ENCODE measurements at places on chromosomes 1 and 21.

DNA sequence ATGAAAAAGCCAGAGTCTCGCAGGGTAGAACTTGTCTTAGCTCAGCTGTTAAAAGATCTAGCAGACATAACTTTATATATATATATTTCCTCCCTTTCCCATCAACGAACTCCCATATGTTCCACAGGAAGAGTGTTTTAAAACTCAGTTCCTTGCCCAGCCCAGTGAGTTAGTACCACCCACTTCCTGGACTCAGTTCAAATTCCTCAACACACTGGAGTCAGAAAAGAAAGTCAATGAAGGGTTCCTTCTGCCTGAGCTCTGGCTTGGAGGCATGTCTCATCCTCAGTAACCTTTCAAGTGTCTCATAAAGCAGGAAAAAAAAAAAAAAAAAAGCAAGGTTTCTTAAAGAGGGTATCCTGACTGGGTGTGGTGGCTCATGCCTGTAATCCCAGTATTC lies 15.6 kb downstream of the TPM3 start:
- DNase-seq: no peak

DNA sequence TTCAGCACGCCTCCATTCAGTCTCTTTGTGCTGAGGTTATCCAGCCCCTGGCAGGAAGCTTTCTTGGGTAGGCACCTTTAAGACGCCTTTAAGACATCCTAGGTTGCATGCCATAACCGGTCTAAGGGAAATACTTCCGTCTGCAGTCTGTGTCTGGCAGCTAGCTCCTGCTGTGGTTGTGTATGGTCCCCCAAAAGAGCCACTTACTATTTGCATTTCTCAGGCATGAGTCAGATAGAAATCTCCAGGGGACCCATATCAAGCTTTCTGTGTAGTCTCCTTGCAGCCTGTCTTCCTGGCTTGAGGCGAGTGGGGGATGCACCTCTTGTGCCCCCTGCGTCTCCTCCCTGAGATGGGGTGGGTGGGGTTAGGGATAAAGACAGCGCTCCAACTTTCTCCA lies 10.0 kb upstream of the RYR2 start:
- no peak for DNase-seq

DNA sequence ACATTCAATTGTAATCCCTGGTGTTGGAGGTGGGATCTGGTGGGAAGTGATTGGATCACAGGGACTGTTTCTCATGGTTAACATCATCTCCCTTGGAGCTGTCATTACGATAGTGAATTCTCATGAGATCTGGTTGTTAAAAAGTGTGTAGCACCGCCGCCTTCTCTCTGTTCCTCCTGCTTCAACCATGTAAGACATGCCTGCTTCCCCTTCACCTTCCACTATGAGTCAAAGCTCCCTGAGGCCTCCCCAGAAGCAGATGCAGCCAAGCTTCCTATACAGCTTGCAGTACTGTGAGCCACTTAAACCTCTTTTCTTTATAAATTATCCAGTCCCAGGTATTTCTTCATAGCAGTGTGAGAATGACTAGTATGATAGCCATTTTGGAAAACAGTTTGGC lies 30.1 kb upstream of the TRIM62 start:
- no peak for DNase-seq

- DNase-seq: no peak
These were observed 790.6 kb upstream of the ADGRL2 start for GRCh38 chr1:81010126-81010525.

- DNase-seq: no peak
These were observed 5.2 kb downstream of the APP start for GRCh38 chr21:26165331-26165730.

- no peak for DNase-seq
These were observed 86.4 kb downstream of the PGM1 start for GRCh38 chr1:63679589-63679988.

DNA sequence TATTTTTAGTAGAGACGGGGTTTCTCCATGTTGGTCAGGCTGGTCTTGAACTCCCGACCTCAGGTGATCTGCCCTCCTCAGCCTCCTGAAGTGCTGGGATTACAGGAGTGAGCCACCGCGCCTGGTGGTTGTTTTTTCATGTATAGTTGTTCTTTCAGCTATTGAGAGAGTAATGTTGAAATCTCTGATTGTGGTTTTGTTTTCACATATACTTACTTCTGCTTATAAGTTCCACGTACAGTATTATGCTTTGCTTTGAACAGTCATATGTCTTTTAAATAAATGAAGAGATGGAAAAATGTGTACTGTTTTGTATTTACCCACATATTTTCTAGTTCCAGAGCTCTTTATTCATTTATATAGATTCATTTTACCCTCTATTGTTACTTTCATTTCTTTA lies 44.5 kb downstream of the MARK1 start:
- no peak for DNase-seq

GRCh38 chr1:216670118-216670883 lies 52.9 kb downstream of the ESRRG start:
- no peak for DNase-seq

- DNase-seq: no peak
These were observed 1806.8 kb downstream of the BRINP3 start for GRCh38 chr1:188670837-188671236.

GRCh38 chr1:235073331-235073967 lies 55.2 kb downstream of the TOMM20 start:
- DNase-seq: no peak

- DNase-seq: no peak
These were observed 685.6 kb downstream of the AMY1C start for GRCh38 chr1:104435255-104435654.

DNA sequence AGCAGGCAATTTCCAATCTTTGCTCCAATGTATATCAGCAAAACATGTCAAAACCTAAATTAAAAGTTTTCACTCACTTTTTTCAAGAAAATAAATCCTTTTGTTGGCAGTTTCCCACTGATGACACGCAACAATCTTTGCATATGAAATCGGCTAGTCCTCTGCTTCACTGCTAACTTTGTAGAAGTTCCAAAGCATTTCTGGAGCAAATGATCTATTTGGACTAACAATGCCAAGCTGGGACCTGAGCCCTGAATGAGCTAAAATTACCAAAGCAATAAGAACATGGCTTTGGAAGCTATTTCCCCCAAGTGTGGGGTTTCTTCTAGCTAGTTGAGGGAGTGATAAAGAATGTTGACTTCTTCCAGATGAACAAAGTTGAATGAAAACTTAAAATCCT lies 5.1 kb downstream of the BEND5 start:
- DNase-seq: no peak

- no peak for DNase-seq
These were observed 12.1 kb downstream of the HHAT start for GRCh38 chr1:210340841-210341240.

DNA sequence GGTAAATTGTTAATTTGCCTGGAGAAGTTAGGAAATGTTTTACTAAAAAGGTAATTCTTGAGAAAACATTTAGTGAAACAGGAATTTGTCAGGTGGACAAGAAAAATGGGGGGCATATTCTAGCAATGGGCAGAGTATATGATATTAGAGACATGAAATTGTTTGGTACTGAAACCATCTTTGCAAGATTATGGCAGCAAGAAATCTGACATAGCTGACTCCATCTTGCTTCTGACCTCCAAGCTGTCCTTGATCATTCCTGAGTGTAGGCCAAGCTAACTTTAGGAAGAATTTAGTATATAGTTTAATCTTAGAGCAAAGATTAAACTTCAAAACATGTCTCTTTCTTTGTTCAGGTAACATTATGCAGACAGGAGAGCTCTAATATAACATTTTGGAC lies 14.0 kb upstream of the SAMSN1 start:
- no peak for DNase-seq

DNA sequence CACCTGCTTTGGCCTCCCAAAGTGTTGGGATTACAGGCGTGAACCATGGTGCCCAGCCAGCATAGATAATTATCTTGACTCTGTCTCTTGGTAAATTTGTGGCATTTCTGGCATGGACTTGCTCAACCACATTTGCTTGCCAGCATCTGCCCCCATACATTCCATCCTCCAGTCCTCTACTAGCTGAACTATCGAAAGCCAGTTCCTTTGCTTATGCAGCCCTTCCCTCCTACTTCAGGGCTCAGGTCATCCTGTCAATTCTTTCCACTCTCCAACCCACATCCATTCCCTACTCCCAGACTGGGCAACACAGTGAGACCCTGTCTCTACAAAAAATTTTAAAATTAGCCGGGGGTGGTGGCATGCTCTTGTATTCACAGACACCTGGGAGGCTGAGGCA lies 13.0 kb upstream of the UQCRHL start:
- DNase-seq: no peak

- no peak for DNase-seq
These were observed 416.9 kb downstream of the PTPRU start for GRCh38 chr1:29653034-29653810.

DNA sequence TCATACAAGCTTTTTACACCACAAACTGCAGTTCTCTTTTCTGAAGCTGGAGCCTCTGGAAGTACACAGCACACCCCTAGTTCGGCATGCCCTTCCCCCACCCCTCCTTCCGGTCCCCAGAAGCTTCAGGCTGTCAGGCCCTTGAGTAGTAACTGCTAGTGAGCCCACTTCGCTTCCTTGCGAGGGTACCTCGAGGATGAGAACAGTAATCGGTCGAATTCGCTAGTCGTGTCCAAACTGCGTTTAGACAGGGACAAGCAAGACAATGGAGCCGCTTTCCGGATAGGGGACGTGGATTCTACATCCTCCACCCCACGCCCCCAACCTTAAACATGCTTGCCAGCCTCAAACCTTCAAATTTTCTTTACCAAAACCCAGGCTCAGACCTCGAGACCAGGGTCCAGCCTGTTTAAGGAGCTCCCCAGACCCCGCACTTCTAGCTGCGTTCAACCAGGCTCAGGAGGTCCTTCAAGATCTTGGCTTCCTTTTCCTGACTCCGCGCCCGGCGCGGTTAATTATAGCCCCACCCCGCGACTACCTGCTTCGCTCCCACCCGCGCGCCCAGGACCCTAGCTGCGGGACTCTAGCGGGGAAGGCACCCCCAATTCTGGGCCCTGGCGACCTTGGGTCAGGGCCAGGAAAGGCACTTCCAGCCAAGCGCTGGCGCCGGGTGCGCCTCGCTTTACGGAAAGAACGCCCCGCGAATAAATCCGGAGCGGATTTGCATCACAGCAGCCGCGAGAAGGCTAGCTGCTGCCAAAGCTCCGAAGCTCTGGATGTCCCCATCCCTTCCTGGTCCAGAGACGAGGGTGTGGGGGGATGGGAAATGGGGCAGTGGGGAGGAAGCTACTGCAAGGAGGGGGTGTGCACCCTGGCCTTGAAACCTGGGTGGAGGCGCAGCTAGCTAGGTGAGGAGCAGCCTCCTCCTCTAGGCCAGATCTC lies 8.1 kb upstream of the TSPAN1 start:
- no peak for DNase-seq

DNA sequence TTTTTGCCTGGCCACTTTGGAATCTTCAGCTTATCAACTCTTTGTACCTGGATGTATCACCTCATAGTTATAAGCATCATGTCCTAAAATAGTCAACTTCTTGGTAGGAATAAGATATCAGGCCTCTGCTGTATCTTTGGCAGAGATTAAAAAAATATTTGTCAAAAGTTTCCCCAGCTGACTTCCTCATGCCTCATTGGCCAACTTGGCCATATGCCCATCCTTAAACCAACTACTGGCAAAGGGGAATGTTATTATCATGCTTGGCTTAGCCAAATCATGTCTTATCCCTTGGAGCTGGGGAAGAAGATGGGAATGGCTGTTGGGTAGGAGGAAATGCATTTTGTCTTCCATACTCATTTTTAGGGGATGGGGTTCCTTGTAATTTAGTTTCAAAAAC lies 23.4 kb downstream of the NFASC start:
- DNase-seq: no peak

DNA sequence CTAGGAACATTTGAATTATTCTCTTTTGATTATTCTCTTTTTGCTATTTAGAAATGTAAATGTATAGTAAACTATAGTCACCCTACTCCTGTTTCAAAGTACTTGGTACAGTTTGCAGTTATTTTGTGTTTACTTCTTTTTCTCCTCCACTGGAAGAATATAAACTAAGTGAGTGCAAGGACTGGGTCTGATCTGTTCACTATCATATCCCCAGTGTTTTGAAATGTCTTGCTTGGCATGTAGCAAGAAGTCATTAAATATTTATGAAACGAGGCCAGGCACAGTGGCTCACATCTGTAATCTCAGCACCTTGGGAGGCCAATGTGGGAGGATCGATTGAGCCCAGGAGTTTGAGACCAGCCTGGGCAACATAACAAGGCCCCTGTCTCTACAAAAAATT lies 35.8 kb upstream of the PODN start:
- no peak for DNase-seq

DNA sequence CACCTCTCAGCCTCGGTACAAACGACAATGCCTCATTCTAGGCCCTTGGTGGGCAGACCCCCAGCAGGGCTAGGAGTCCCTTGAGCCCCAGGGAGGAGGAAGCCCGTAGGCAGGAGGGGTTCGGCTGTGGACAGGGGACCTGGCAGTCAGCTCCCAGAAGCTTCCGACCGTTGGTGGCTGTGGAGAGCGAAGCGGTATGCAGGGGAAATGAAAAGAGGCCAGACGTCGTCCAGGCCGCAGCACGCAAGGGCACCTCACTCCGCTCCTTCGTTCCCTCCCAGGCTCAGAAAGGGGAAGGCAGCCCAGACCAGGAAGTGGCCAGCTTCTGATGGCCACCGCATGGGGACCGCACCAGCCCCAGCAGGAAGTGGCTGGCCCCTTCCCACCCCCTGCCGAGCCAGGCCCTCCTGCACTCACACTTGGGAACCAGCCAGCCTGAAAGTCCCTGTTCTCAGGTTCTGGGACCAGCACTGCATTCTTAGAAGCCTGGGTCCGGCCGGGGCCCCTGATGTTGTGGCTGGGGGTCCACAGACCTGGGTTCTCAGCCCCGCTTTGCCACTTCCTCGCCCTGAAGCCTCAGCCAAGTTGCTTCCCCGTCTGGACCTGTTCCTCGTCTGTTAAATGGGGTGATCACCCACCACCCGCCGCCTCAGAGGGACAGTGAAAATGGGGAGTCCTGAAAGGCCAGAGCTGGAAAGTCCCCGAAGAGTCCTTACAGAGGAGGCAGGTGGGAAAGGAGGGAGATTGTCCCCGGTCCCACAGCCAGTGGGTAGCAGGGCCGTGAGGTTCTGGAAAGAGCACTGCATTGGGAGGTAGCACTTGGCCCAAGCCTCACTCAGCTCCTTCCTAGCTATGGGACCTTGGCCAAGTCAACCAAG lies 104.0 kb upstream of the RUNX3 start:
- no peak for DNase-seq

- no peak for DNase-seq
These were observed 42.6 kb downstream of the SLC44A3 start for GRCh38 chr1:94862718-94863117.

DNA sequence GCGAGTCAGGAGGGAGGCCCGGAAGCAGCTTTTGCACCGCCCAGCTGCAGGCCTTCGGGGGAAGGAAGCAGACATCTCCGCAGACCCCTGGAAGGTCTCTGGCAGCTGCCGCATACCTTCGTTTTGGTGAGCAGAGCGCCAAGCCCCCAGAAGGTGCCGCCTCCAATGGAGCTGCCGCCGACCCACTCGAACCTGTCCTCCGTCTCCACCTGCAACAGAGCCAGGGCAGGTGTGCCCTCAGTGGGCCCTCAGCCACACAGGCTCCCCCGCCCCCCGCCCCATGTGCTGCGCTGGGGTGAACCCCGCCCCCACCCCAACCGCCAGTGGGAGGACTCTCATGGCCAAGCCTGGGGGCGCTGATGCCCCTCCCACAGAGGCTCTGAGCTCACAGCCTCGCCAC lies 6.2 kb downstream of the PANK4 start:
- no peak for DNase-seq

GRCh38 chr1:11847667-11848372 lies at the start of gene NPPA:
NPPA (minus strand) TSS chr1:11847783; CDS start chr1:11847684, 99 bp downstream.
- DNase-seq: no peak

Data from activated CD8-positive, alpha-beta memory T cell treated with anti-CD3 and anti-CD28 coated beads for 4 hours (primary cell).